ENCODE measurements at places on chromosomes 7 and 10. TPM values are rescaled to one million over a fixed set of nuclear protein-coding genes. Genes with fewer than 3 reads are reported as not detected.

The ARMC3 gene
- not detected for polyA plus RNA-seq

The DYNC1I1 gene
- 2.0 TPM for polyA plus RNA-seq

The MOGAT3 gene
- polyA plus RNA-seq, result not detected

The HOXA7 gene
- 18.1 TPM for polyA plus RNA-seq

The UNC5B gene
- 0.57 TPM for polyA plus RNA-seq

The FAM25G gene
- not detected for polyA plus RNA-seq

The TCAF2 gene
- polyA plus RNA-seq, result 6.4 TPM

The SCART1 gene
- polyA plus RNA-seq, result 0.90 TPM

The GPR15LG gene
- not detected for polyA plus RNA-seq

The SHH gene
- polyA plus RNA-seq, result not detected

The FRAT1 gene
- 2.4 TPM for polyA plus RNA-seq

The FAM13C gene
- not detected for polyA plus RNA-seq

The CALN1 gene
- polyA plus RNA-seq, result not detected

The IKZF1 gene
- 0.03 TPM for polyA plus RNA-seq

The CDC14C gene
- polyA plus RNA-seq, result not detected

The VIPR2 gene
- polyA plus RNA-seq, result not detected

The FAM180A gene
- not detected for polyA plus RNA-seq

The RNF148 gene
- polyA plus RNA-seq, result 0.21 TPM

The PNLIPRP2 gene
- polyA plus RNA-seq, result not detected
